ENCODE measurements at places on chromosomes 16 and 17.

DNA sequence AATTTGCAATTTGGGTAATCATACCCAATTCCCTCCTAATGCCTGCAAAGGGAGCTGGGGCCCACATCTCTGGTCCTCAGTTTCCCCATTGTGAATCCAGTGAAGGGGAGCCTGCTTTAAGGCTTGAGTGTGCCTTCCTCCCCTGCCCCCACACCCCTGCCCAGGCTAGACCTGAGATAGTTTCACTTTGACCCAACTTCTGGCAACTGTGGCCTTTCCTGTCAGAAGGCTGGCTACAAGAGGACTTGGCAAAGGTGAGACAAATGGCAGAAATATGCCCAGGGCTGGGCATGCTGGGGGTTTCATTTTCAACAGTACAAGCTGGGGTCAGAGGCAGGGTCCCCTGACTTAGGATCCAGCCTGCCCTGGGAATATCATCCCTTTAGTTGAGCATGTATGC is 10.0 kb downstream of the SOCS1 start:
- no peak for DNase-seq

GRCh38 chr17:64020056-64020766 is at the start of gene ICAM2:
Gene ICAM2 (minus strand): TSS chr17:64020633. CDS start chr17:64006691, 13,942 bp downstream.
- DNase-seq, result no peak

GRCh38 chr17:61461967-61462718 is 9.9 kb downstream of the TBX4 start:
- no peak for DNase-seq

DNA sequence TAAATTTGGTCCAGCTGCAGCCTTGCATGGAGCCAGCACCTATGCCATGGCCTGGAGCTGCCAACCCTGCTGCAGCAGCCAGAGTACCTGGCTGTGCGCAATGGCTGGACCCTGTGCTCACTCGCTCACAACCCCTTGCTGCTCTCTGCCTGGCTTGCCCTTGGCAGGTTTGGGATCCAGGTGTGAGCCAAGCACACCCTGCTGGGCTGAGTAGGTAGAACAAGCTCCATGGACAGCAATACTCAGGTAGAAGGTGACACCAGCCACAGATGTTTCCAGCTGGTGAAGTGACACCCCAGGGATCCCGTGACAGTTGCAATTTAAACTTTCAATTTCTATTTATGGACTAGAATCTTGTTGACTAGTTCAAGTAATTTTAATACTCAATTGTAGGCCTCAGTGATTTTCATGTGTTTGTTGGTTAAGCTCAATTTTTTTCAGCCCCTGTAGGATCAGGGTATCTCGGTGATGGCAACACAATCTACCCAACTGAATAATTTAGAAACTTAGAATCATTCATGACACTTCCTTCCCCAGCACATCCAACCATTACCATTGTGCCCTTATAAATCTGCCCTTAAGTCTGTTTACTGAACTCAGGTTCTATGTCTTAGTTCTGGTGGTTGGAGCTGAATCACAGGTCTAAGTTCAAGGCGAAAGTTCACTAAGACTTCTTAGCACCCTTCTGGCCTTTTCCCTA is 480.0 kb downstream of the PMP22 start:
- no peak for DNase-seq

GRCh38 chr16:25501530-25502255 is 190.1 kb upstream of the HS3ST4 start:
- DNase-seq, result no peak

DNA sequence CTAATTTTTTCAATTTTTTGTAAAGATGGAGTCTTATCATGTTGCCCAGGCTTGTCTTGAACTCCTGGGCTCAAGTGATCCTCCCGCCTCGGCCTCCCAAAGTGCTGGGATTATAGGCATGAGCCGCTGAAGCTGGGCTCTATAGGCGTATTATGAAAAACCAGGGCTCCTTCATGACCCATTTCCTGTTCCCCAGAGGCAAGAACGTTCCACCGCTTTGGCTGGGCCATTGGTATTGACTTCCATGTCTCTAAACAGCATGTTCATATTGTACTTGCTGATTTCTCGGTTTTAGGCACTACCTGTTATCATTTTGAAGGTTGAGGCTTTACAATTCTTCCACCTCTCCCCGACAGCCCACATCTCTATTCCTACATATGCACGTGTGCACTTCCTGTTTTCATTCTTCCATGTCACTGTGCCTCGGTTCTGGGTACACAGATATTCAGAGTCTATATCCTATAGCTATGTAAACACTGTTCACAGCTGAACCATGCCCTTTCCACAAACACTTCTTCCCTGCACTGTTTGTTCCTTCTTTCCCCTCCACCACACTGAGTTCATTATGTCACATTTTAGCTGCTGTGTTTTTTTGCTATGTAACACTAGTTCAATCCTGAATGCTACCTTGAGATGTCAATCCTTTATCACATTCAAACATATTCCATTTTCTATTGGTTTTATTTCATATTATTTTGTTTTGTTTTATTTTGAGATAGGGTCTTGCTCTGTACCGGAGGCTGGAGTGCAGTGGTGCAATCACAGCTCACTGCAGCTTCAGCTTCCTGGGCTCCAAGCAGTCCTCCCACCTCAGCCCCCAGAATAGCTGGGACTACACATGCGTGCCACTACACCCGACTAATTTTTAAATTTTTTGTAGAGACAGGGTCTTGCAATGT is 16.8 kb upstream of the MAPK3 start:
- DNase-seq, result no peak
